ENCODE measurements at places on chromosomes 11 and 22.

- DNase-seq = no peak
Observed at GRCh38 chr11:17314232-17314547, 37.4 kb upstream of the NCR3LG1 start.

DNA sequence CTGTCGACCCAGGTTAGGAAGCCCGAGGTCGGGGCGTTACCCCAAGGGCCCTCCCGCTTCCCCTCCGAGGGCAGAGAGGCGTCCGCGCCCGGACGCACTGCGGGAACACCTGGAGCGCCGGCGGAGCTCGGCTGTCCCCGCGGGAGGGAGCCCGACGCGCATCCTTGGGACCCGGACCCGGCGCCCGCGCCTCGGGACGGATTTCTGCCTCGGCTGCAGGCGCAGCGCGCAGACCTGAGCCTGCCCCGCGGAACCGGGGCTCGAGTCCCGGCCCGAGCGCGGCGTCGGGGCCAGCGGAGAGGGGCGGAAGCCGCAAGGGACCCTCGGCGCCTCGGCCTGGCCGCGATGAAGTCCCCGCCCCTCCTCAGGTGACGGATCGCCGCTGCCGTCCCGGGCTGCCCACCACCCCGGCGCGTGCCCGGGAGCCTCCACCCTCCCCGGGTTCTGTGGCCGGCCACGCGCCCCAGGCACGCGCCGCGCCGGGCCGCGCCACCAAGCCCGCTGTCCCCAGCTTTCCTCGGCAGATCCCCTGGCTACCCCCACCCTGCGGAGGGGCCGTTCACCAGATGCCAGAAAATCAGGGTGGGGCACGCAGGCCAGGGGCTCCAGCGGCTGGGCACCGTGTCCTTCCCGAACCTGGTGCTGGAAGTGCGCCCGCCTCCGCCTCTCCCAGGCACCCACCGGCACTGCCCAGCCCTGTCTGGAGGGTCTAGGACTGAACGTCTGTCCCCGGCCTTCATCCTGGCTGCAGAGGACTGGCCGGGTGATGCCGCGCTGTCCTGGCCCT lies 410 bp downstream of the GLB1L3 start:
- DNase-seq = no peak

DNA sequence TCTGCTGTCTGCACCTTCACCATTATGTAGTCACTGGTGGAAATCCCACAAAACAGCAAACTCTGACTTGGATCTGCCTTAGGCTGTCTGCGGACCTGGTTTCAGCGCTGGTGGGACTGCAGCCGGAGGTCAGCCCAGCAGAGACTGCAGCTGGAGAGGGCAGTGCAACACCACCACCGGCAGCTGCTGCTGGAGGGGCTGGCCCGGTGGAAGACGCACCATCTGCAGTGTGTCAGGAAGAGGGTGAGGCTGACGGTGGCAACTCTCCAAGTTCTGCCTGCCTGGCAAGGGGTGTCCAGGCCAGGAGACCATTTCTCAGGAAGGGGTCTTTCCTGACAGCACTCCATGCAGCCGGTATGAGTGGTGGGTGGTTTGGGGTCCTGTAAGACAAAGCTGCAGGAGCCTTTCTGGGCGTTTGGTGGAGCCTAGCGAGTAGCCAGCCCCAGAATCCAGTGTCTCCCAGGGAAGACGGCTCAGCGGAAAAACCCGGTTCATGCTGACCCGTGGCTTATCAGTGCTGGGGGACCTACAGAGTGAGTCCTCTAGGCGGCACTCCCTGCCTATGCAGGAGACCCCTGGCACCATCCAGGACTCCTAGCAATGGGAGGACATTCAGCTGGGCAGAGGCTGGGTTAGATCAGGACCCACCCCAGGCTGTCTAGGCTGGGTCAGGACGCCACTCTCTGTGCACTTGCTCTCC lies 50.8 kb downstream of the PISD start:
- DNase-seq = no peak

GRCh38 chr11:19952116-19952605 lies 208.1 kb downstream of the DBX1 start:
- no peak for DNase-seq

- no peak for DNase-seq
Observed at GRCh38 chr11:65868076-65868667, 4.4 kb downstream of the EFEMP2 start.

GRCh38 chr22:38452373-38453065 lies 2.5 kb downstream of the KCNJ4 start:
- DNase-seq = no peak

DNA sequence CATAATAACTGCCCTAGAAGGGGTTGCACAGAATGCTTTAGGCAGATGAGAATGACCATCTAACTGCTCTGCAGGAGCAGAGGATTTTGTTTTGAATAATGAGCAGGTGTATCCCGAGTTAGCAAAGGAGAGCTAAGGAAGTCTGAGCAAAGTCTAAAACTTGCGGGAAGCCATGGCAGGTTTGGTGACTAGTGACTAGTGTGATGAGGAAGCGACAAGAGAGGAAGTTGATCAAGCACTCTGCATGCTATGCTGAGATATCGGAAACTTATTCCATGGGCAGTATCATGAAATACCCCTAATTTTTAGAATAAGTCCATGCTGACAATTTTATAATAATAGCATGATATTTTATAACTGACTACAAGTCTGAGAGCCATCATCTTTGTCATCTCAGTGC lies 12.9 kb downstream of the OLFML1 start:
- DNase-seq = no peak
